ENCODE measurements at places on chromosomes 4 and X.

DNA sequence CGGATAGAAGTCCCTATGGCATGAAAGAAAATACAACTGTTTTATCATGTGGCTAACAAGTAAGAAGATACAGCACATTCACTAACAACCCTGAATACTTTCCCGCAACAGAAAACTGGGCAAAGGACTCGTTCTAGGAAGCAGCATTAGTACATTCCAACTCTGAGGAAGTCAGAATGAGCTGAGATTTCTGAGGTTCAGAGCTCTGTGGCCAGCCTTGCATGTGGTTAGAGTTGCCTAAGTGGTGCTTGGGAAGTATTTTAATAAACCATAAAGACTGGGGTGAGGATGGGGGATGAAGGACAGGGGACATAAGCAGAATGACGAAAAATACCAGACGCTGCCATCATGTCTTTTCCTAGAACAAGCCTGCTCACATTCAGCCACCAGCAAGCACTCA is 82.2 kb downstream of the EFHC2 start:
- no peak for DNase-seq

GRCh38 chrX:155046129-155046810 is 19.6 kb downstream of the FUNDC2 start:
- no peak for DNase-seq

- no peak for DNase-seq
Measured at GRCh38 chrX:137695417-137695816, 129.5 kb downstream of the ZIC3 start.

DNA sequence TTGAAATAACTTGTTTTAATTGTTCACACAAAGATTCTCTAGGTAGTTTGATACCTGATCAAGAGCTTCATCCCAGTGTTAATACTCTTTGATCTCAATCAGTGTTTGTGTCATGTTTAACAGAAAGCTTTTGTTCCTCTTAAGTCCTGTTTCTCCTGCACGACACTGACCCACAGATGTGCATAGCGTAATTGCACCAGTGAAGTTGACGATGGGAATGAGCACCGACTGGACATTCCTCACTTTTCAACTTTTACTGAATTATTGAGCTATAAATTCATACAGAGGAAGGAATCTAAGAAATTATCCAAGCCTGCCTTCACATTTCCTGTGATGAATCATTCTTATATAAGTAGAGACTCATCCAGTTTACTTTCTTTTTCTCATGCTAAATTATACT is 878.7 kb upstream of the TENM3 start:
- no peak for DNase-seq

- no peak for DNase-seq
Measured at GRCh38 chr4:1746265-1746691, 25.0 kb downstream of the TACC3 start.

DNA sequence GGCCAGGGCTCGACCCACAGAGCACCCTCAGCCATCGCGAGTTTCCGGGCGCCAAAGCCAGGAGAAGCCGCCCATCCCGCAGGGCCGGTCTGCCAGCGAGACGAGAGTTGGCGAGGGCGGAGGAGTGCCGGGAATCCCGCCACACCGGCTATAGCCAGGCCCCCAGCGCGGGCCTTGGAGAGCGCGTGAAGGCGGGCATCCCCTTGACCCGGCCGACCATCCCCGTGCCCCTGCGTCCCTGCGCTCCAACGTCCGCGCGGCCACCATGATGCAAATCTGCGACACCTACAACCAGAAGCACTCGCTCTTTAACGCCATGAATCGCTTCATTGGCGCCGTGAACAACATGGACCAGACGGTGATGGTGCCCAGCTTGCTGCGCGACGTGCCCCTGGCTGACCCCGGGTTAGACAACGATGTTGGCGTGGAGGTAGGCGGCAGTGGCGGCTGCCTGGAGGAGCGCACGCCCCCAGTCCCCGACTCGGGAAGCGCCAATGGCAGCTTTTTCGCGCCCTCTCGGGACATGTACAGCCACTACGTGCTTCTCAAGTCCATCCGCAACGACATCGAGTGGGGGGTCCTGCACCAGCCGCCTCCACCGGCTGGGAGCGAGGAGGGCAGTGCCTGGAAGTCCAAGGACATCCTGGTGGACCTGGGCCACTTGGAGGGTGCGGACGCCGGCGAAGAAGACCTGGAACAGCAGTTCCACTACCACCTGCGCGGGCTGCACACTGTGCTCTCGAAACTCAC is 3.6 kb downstream of the MID1IP1 start:
- no peak for DNase-seq

DNA sequence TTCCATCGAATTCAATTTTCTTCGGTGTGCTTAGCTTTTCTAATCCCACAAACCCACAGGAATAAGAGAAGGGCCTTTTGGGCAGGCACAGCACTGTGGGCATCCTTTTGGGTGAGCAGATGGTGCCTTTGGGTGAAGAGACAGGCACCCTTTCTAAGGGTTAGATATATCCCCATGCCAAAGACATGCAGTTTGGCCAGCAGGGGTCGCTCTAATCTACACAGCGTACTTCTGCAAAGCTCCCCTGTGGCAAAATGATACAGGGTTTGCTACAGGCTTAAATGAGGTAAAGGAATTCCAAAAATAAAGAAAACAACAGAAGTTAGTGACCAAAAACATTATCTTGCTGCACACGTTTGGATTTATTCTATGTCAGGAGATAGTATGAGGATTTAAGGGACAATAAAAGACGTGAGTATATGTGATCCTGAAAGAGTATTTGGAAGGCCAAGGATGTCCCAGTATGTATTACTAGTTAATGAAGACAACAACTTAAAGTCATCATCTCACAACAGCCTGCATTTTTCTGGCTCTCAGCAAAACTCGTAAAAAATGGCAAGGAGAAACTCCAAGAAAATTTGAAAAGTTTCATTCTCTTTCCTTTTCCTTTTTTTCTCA is 49.5 kb downstream of the PHEX start:
- DNase-seq = no peak

- no peak for DNase-seq
Measured at GRCh38 chrX:98357146-98357545, 1473.4 kb downstream of the RPA4 start.

DNA sequence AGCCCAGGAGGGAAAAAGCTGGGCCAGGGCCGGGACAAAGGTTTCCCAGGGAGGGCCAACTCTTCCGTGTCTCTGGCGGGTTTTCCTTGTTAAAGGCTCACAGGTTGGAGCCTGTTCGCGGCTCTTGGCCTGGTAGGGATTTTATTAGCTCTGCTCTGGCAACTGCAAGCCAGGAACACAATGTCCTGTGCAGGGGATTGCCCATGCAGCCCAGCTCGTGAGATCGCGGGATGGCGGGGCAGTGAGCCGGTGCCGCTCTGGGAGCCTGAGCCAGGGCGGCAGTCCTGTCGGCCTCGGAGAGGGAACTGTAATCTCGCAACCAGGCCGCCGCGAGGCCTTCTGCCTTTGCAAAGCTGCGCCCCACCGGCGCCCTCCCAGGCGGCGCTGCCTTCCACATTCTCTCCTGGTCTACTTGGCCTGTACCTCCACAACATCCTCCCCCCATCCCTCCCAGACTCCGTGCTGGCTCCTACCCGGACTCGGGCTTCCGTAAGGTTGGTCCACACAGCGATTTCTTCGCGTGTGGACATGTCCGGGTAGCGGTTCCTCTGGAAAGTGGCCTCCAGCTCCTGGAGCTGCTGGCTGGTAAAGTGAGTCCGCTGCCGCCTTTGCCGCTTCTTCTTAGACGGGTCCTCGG is 2.1 kb downstream of the PITX2 start:
- DNase-seq = no peak

GRCh38 chr4:95540227-95540626 is 8.5 kb downstream of the UNC5C start:
- DNase-seq = no peak

DNA sequence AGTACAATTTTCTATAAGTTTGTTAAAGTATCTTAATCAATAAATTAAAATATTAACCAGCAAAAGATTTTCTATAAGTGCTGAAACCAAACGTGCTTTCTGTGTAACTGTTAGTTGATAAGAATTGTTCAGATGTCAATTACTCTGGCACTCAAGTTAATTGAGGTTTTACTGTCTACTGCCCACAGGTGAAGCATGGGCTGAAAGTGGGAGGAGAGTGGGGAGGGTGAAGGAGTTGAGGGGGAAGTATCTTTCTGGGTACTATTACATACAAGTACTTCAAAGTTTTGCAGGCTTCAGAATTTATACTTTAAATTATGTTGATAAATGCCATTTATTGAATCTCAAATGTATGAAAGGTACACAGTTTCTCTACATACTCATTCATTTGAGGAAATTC is 19.1 kb upstream of the CXCL3 start:
- no peak for DNase-seq

- DNase-seq = no peak
Measured at GRCh38 chrX:10603612-10604011, 16.8 kb downstream of the MID1 start.

GRCh38 chr4:90122355-90122748 is 4.8 kb upstream of the CCSER1 start:
- DNase-seq = no peak

GRCh38 chr4:5962416-5962815 is 55.8 kb downstream of the C4orf50 start:
- DNase-seq = no peak

DNA sequence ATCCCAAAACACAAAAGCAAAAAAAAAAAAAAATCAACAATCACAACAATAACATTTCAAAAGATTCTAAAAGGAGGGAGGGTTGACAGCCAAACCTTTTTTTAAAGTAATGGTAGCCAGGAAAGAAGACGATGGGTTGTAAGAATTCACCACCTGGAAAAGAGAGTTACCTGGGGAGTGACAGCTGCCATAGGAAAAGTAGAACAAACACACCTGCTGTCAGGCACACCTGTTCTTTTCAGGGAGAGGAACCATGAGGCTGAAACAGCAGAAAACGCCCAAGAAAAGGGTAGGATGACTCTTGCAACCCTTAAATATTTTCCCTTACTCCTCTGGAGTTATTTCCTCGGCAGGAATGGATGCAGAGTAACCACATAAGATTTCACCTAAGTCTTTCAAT is 388.4 kb upstream of the TEX13C start:
- no peak for DNase-seq

- DNase-seq = peak; percentile 0
Measured at GRCh38 chr4:123443401-123444289, 47.0 kb downstream of the SPRY1 start.

- no peak for DNase-seq
Measured at GRCh38 chrX:154117566-154117965, 20.0 kb upstream of the MECP2 start.

DNA sequence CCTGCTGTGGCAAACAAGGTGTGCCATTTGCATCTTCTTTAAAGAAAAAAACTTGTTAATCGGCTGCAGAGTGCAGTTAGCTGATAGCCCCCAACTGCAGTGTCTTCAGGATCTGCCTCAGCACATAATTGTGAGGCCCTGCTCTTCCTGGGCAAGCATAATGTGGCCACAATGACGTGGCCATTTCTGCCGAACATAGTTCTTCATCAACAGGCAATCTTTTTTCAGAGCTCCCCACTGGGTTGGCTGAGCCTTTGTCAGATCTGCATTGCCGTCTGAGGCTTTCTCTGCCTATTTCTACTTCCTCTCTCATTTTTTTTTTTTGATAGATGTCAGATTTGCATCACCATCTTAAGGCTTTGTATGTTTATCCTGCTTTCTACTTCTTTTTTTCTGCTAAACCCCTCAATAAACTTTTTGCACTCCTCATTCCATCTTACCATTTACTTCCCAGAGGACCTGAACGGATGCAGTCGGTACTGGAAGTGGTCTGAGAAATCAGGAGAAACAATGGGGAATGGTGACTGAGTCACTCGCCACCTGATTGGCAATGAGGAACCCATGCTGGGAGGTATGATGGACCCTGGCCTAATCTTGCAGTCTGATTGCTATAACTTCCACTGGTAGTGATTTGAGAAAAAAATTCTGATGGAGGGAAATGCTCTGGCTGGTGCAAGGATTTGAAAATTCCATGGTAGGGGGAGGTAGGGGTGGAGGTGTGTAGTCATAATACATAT is 21.2 kb upstream of the TAB3 start:
- DNase-seq = peak; percentile 10

GRCh38 chrX:35351212-35351611 is 408.6 kb downstream of the FAM47B start:
- DNase-seq = no peak

DNA sequence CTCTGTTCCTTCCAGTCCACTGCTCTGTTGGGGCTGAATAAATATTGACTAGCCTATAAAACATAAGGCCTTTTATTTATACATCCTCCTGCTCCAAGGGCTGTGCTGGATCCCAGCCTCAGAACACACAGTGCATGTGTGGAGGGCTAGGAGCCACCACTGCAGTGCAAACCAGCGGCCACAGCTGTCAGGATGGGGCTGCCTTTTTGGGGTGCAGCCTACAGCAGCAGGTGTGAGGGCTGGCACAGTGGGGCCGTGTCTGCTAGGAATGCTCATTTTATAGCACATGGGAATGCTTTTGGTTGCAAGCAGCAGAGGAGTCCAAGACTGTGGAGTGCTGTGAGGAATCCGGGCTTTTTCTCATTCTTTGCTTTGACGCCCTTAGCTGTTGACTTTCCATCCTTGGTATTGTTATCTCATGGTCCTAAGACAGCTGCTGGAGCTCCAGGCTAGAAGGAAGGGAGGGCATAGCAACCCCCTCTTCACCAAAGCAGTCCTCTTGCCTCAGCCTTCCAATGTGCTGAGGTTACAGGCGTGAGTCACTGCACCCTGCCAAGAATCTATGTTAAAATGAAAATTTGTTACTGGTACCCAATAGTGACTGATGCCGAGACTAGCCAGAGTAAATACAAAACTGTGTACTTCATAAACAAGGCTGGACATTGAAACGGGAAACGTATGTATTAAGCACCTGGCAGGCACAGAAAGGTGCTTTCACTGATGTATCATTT is 334.3 kb upstream of the GATB start:
- no peak for DNase-seq

DNA sequence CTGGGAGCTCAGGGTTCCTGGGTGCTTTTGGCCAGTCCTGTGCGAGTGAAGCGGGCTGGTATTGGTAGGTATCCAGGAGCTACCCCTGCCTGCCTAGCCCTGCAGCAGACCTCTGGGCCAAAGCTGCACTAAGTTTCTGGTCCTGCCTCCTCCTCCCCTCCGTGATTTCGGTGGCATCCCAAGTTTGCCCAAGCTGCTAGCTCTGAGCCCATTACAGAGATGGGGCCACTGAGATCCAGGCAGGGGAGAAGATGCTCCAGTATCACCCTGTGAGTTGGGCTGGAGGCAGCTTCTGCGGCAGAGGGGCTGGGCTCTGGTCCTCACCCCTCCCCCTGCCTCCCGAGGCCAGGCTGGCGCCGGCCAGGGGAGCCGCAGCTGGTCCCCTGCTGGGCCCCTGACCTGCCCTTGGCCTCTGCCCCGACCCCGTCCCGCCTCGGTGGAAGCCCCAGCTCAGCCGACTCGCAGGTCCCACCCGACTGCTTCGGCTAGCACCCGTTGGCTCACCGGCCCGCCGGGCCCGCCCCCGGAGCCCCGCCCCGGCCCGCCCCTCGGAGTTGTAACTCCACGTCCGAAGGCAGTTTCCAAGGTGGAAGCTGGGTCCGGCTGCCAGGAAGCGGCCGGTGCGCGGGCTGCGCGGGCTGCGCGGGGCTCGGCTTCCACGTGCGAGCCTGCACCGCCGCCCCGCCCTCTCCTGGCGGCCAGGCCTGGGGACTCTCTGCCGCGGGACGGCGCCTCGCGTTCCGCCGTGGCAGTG is at the start of gene DUSP9:
Gene DUSP9, plus strand, starts transcription at position 584 of the 754 bp plus-strand sequence. CDS start 751 bp downstream, outside the sequence.
- DNase-seq = no peak

- DNase-seq = no peak
Measured at GRCh38 chr4:167897116-167897515, 195.2 kb upstream of the ANXA10 start.

GRCh38 chr4:54723220-54723619 is 65.5 kb downstream of the KIT start:
- no peak for DNase-seq
